ENCODE measurements at places on chromosomes 7 and 10.

- no peak for DNase-seq
These were observed 232 bp upstream of the GRID1 start for GRCh38 chr10:86366902-86367151.

GRCh38 chr7:137674048-137674447 is 172.7 kb downstream of the DGKI start:
- no peak for DNase-seq

GRCh38 chr7:30027065-30027456 is 559 bp upstream of the FKBP14 start:
- no peak for DNase-seq

- peak; percentile 38 for DNase-seq
These were observed 178.6 kb downstream of the EMX2 start for GRCh38 chr10:117720931-117721835.

DNA sequence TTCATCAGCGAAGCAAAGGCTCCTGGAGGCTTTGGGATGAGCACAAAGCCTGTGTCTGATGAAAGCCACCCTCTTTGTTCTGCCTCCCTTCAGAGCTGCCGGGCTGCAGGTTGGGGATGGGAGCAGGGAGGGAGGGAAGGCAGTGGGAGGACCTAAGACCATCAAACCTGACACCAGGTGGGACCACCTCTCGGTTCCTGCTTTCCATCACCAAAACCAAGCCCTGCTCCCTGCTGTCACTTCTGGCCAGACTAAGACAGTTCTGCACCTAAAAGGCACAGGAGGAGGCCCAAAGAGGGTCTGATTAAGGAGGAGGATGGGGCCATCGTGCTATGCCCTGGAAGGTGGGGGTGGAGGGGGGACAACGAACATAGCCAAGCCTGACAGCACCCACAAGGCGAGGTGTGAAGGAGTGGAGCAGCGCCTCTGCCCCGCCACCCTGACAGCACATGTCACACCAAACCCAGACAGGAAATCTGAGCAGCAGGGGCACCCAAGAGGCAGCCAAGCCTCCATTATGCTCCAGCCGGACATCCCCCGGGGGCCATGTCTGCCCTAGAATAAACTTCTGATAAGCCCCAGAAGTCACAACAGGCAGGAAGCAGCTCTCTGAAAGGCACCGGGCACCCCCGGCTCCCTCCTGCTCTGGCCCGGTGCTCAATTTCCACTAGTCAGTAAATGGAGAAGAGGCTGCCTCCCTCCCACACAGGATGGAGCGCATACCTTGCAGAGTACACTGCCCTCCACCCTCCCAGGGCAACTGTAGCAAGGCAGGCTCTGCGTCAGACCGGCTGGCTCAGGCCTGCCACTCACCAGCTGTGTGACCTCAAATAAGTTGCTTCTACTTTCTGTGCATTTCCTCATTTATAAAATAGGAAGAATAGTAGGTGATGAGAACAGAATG is 48.9 kb downstream of the DLG5 start:
- DNase-seq = peak; percentile 70

- DNase-seq = no peak
These were observed 37.3 kb downstream of the MET start for GRCh38 chr7:116709336-116709735.

- no peak for DNase-seq
These were observed 104.3 kb upstream of the LANCL2 start for GRCh38 chr7:55260676-55261385.

GRCh38 chr10:67912331-67912946 is 28.0 kb downstream of the SIRT1 start:
- no peak for DNase-seq

GRCh38 chr7:155863721-155864151 is 51.5 kb upstream of the SHH start:
- DNase-seq = no peak

DNA sequence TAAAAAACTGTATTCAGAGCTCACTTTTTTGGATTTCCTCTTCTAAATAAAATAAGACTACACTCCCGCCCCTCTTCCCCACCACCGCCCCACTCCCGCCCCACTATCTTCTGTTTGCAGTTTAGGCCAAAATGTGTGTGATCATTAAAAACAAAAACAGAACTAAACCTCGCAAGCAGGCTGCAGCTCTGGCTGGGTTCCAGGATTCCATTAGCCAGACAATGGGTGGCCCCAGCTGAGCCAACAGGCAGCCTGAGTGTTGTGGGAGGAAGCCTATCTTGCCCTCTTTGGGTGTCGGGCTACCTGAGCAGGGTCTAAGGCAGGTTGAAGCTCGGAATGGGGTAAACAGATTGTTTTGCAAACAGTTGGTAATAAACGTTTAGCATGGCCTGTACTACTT is 41.7 kb downstream of the ARL4A start:
- DNase-seq = peak; percentile 70

DNA sequence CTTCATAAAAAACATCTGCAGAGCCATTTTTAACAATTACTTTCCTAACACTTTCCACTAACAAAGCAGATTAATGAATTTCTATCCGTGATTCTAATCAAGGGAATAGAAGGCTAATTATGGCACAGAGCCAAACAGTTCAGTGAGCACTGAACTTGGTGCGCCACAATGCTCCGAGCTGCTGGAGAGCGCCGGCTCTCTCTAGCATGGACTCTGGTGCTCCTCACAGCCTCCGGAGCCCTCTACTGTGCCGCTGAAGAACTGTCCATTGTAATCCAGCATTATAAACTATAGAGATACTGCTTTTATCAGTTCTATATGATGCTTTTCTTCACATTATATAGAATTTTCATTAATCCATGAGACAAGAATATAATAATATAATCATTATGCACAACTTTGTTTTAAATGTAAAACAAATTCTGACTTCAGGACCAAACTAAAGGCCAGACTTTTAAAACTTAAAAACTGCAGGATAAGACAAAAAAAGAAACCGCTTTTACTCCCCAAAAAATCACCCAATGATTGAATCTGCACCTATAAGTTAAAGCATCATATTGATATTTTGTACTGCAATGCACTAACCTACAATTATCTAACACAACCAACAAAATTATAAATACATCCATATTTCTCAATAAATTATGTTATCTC is 123.6 kb downstream of the RNF32 start:
- DNase-seq = peak; percentile 30

GRCh38 chr10:13717936-13718772 is 131.4 kb downstream of the PRPF18 start:
- DNase-seq = no peak

GRCh38 chr7:54242776-54243175 is 299.4 kb upstream of the VSTM2A start:
- DNase-seq = no peak

DNA sequence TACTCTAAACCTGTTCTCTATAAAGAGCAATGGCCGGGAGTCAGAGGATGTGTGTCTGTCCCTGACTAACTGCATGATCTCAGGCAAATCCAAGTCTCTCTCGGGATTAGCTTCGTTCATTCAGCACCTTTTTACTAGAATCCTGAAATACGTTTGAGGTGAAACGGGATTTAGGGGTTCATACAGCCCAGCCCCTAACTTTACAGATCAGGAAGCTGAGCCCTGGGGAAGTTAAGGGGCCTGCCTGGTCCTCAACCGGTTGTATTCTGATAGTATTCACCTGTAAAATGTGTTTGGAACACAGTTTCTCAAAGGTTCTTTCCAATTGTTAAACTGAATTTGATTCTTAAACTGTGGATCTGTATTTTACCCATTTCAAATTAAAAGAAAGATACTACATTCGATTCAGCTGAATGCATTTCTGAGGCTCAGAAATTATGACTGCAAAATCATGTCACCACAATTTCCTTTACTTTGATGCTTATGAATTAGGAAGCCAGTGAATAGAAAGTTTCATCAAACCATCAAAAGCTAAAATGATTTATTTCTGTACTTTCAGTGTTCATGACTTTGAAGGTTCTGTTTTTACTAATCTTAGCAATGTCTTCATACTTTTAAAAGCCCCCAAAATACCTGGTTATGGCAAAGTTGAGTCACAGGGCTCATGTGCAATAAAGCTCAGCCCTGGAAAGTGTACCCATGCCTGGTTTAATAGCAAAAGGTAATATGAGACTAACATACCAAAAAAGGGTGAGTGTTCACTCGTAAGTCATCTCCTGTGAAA is 28.9 kb upstream of the EZH2 start:
- DNase-seq = no peak

GRCh38 chr7:141660259-141660658 is 41.7 kb downstream of the DENND11 start:
- no peak for DNase-seq

DNA sequence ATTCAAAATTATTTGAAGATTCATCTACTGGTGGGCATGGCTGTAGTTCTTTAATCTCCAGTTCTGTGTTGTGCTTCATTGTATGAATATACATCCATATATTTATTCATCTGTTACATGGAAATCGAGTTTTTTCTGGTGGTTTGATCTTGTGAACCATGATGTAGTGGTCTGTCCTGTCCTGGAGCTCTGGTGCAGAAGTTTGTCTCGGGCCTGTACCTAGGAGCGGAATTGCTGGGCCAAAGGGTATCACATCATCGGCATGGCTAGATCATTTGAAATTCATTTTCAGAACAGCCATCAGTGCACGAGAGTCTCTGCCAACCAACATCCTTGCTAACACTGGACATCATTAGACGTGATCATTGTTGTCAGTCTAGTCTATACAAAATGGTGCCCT is 107.0 kb downstream of the ELFN1 start:
- DNase-seq = no peak

DNA sequence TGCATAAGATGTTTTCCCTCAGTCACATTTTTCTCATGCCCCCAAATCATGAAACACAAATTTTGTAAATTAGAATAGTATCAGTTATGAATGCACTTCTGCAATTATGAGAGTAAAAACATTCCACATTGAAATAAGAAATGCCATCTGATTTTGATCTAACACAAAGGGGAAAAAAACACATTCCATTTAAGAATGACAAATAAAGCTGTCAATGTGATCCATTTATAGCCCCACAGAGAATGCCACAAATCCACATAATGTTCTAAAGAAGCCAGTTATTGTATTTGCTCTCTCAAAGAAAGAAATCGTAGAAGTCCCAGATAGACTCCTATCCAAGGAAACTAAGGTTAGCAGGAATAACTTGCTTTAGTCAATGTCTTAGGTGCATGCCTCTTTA is 48.7 kb upstream of the RHOBTB1 start:
- DNase-seq = no peak

GRCh38 chr10:131670341-131670740 is 230.5 kb upstream of the PPP2R2D start:
- DNase-seq = no peak

DNA sequence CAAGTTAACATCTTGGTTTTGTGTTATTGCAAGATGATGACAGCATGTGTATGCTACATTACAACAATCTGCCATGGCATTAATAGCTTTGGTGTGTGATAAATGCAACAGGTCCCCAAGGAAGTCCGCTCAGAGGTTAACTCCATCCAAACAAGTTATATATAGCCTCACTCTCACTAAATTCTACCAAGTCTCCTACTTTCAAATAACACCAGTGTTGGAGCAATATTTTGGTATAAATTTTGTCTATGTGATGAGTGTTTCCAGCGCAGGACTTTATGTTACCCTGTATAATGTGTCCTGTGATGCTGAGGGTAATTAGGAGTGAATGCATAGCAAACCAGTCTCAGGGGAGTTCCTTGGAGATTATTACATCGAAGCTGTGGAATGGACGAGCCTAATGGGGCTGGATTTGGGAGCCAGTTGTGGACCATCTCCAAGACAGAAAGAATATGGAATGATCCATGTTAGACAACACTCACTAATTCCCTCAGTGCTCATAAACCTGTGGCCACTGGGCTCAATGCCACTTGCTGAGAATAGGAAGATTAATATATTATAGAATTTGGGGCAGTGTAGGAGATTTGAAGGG is 127.6 kb upstream of the CXCL12 start:
- DNase-seq = no peak

DNA sequence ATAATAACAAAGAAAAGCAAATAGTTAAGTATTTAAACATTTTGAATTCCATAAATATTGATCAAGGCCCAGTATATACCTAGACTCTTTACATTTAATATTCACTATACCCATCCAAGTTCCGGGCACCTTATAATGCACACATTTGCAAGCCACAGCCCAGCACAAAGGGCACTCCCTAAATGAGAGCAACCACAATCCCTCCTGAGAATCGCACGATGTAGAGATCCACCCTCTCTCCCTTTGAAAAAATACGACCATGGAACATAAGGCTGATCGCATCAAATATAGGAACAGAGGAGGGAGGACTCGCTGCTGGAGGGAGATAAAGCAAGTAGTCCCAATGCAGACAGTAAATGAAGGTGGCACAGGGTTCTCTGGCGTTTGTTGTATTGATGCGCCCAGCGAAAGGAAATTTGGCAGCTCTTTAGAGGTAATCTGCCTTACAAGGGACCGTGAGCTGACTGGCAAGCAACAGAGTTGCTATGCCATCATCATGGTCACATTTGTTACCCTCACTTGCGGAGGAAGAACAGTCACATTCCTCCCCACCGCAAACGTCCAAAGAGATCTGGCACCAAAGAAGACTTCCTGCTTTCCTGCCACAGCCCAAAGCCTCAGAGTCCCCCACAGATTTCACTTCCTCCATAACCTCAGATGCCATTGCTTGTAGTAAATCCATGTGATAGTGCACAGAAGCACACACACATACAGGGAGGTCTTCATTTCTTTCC is 16.1 kb upstream of the TAS2R40 start:
- DNase-seq = no peak

- DNase-seq = no peak
These were observed 53.6 kb downstream of the PARD3 start for GRCh38 chr10:34761453-34761852.

- DNase-seq = no peak
These were observed 41.8 kb downstream of the JCAD start for GRCh38 chr10:30017556-30017955.

- no peak for DNase-seq
These were observed 10.3 kb downstream of the SEC31B start for GRCh38 chr10:100509241-100509840.

GRCh38 chr7:106729720-106730385 is 68.9 kb upstream of the CCDC71L start:
- no peak for DNase-seq

DNA sequence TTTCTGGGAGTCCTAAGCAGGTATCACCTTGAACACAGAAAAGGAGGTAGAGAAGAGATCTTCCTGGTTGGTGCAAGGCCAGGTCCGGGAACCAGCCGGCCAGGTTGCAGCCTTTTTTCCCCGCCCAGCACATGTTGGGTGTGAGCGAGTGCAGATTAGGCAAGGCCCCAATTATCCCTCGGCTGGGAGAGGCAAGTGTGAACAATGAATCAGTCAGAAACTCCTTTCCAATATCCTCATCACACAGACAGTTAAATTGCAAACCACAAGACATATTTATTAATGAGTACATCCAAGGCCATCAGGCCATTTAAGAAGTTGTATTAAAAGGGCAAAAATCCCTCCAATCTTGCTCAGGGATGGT is 115.0 kb upstream of the AFAP1L2 start:
- no peak for DNase-seq

DNA sequence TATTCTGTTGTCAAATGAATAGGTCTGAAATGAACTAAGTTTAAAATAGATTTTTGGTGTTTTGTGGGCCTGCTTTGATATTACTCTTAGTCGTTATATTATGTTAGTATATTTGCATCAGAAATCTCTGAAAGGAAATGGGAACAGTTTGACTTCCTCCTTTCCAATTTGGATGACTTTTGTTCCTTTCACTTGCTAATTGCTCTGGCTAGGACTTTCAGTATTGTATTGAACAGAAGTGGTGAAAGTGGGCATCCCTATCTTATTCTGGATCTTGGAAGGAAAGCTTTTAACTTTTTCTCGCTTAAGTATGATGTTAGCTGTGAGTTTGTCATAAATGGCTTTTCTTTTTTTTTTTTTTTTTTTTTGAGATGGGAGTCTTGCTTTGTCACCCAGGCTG is 273.6 kb upstream of the DKK1 start:
- DNase-seq = no peak

Measured in NT2/D1 (cell line).